Renal cortical epithelial cell (primary cell): ENCODE measurements at places on chromosomes 13 and 19. TPM values are rescaled to one million over a fixed set of nuclear protein-coding genes. Genes with fewer than 3 reads are reported as not detected.

Gene SHC2
- 1.0 and 5.1 TPM in 2 replicates for total RNA-seq

Gene ARHGAP45
- 8.3 and 13.4 TPM in 2 replicates for total RNA-seq

Gene HAUS5
- 5.1 and 6.4 TPM in 2 replicates for total RNA-seq

Gene ICAM5
- total RNA-seq: 0.40 and 1.6 TPM in 2 replicates

Gene GPR12
- total RNA-seq: not detected in 2 replicates

Gene ZNF841
- 18.8 and 22.8 TPM in 2 replicates for total RNA-seq

Gene CHMP2A
- 124 and 127 TPM in 2 replicates for total RNA-seq

Gene MYADM
- total RNA-seq: 10.1 and 26.4 TPM in 2 replicates

Gene OR10H1
- total RNA-seq: 0.45 and 1.7 TPM in 2 replicates

Gene ZNF180
- total RNA-seq: 13.0 and 14.4 TPM in 2 replicates

Gene GADD45GIP1
- total RNA-seq: 10.3 and 20.0 TPM in 2 replicates

Gene CDX2
- not detected in 2 replicates for total RNA-seq

Gene APOC4
- total RNA-seq: not detected in 2 replicates

Gene CGB1
- 1.4 TPM in 1 of 2 replicates, not detected in the other for total RNA-seq

Gene ZNF507
- total RNA-seq: 5.2 and 20.3 TPM in 2 replicates

Gene COG3
- total RNA-seq: 35.4 and 42.2 TPM in 2 replicates

Gene SLC5A5
- not detected in 2 replicates for total RNA-seq

Gene OR7A5
- total RNA-seq: not detected in 2 replicates

Gene GRIK5
- 1.2 and 27.0 TPM in 2 replicates for total RNA-seq

Gene CFD
- 2.1 and 3.1 TPM in 2 replicates for total RNA-seq

Gene THSD1
- 12.0 and 18.9 TPM in 2 replicates for total RNA-seq

Gene ZNF135
- total RNA-seq: 2.3 and 7.7 TPM in 2 replicates

Gene FCAR
- total RNA-seq: not detected in 2 replicates

Gene ANGPTL4
- 17.2 and 34.9 TPM in 2 replicates for total RNA-seq

Gene SLC25A42
- 1.2 and 4.5 TPM in 2 replicates for total RNA-seq

Gene ZNF28
- 36.5 and 57.1 TPM in 2 replicates for total RNA-seq

Gene ZNF581
- 17.3 and 22.1 TPM in 2 replicates for total RNA-seq

Gene ZNF547
- total RNA-seq: 1.9 and 7.3 TPM in 2 replicates

Gene MED26
- total RNA-seq: 3.0 and 6.9 TPM in 2 replicates

Gene CCDC8
- 14.1 and 30.7 TPM in 2 replicates for total RNA-seq

Gene IL12RB1
- not detected in 2 replicates for total RNA-seq

Gene CLPTM1
- 18.4 and 77.4 TPM in 2 replicates for total RNA-seq

Gene ZNF254
- total RNA-seq: 22.6 and 34.9 TPM in 2 replicates

Gene C2CD4C
- total RNA-seq: 0.17 and 0.20 TPM in 2 replicates

Gene ZNF568
- total RNA-seq: 4.2 and 14.4 TPM in 2 replicates

Gene POLRMT
- total RNA-seq: 22.6 and 46.3 TPM in 2 replicates

Gene TBXA2R
- total RNA-seq: 0.50 TPM in 1 of 2 replicates, not detected in the other

Gene SERPINE3
- total RNA-seq: not detected in 2 replicates

Gene CGB3
- not detected in 2 replicates for total RNA-seq

Gene ZNF154
- 1.7 and 4.2 TPM in 2 replicates for total RNA-seq

Gene LRFN3
- total RNA-seq: 0.52 and 6.3 TPM in 2 replicates

Gene SIRT2
- total RNA-seq: 28.7 and 38.6 TPM in 2 replicates

Gene PPM1N
- 0.75 and 1.0 TPM in 2 replicates for total RNA-seq

Gene ZIC5
- total RNA-seq: not detected in 2 replicates
